ENCODE measurements at places on chromosomes 12 and 14. TPM values are rescaled to one million over a fixed set of nuclear protein-coding genes. Genes with fewer than 3 reads are reported as not detected.

KCNH3 gene
- 0.64 TPM for total RNA-seq

DNA sequence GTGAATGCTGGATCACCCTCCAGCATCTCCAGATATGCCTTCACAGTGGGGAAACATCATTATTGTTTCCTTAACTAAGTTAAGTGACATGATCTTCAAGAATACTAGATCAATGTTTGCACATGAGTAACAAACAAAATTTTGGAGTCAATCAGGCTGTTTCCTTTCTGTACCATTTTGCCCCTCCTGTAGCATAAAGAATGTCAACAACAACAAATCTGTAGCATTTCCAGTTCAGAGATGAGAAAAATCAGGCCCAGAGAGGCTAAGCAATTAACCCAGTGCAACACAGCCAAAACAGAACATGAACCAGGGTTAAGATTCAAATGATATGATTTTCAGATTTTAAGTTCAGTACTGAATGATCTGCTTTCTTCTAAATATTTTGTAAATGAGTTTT lies 31.7 kb downstream of the SRRM4 start:
- DNase-seq, result no peak
- H3K27me3 ChIP-seq, result no peaks in the 10 kb centered on the region
- no peaks in the 10 kb centered on the region for H3K36me3 ChIP-seq
- H3K4me3 ChIP-seq, result no peak overlapping the region
- no peaks in the 10 kb centered on the region for H3K4me1 ChIP-seq

GRCh38 chr14:79570648-79571047 lies 640.7 kb downstream of the DIO2 start:
- no peak overlapping the region for H3K4me3 ChIP-seq
- no peaks in the 10 kb centered on the region for H3K4me1 ChIP-seq
- no peaks in the 10 kb centered on the region for H3K36me3 ChIP-seq
- no peak overlapping the region for H3K27ac ChIP-seq
- DNase-seq, result no peak

- H3K36me3 ChIP-seq, result no peaks in the 10 kb centered on the region
- H3K27ac ChIP-seq, result no peak overlapping the region
- no peak for DNase-seq
- no peak overlapping the region for H3K4me3 ChIP-seq
- H3K27me3 ChIP-seq, result no peaks in the 10 kb centered on the region
Measured at GRCh38 chr12:105426766-105427165, 96.3 kb downstream of the C12orf75 start.

MFAP5 gene
- total RNA-seq, result not detected

- H3K4me3 ChIP-seq, result no peak overlapping the region
- no peak for DNase-seq
- no peak overlapping the region for H3K27ac ChIP-seq
- H3K27me3 ChIP-seq, result no peaks in the 10 kb centered on the region
Measured at GRCh38 chr12:113903381-113903863, 62.7 kb downstream of the RBM19 start.

CACNA1C gene
- 0.03 TPM for total RNA-seq

GRCh38 chr12:79238246-79238645 lies 373.7 kb downstream of the SYT1 start:
- no peaks in the 10 kb centered on the region for H3K36me3 ChIP-seq
- H3K27ac ChIP-seq, result no peak overlapping the region
- no peak overlapping the region for H3K4me3 ChIP-seq
- DNase-seq, result no peak

- H3K4me3 ChIP-seq, result peak within 1 kb of the TSS; percentile 98
- peaks cover 8% of the 10 kb centered on the region for H3K4me1 ChIP-seq
- H3K36me3 ChIP-seq, result peaks cover 5% of the 10 kb centered on the region
- DNase-seq, result peak; percentile 58
- H3K27me3 ChIP-seq, result no peaks in the 10 kb centered on the region
Measured at GRCh38 chr12:401235-402028, at the start of gene CCDC77. TSS of gene CCDC77 (plus strand) at chr12:401644. CDS start at chr12:409384, 7,740 bp downstream.

GRCh38 chr12:109900752-109901580 lies 892 bp downstream of the TCHP start:
- peaks cover 2% of the 10 kb centered on the region for H3K36me3 ChIP-seq
- H3K4me1 ChIP-seq, result peaks cover 18% of the 10 kb centered on the region
- H3K27me3 ChIP-seq, result no peaks in the 10 kb centered on the region
- DNase-seq, result no peak

DNA sequence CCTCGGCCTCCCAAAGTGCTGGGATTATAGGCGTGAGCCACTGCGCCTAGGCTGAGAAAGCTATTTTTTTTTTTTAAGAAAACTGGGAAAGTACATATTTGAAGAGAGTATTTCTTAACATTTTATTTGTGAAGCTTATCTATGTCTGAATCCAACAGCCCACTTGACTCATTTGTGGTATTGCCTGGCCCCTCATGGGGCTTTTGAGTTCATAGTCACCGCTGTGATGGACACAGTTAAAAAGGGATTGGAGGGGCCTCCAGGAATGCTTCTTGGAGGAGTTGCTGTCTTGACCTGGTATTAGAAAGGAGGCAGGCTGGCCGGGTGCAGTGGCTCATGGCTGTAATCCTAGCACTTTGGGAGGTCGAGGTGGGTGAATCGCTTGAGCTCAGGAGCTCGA lies 26.5 kb downstream of the BCL7A start:
- no peaks in the 10 kb centered on the region for H3K27me3 ChIP-seq
- H3K27ac ChIP-seq, result no peak overlapping the region
- H3K4me3 ChIP-seq, result no peak overlapping the region
- H3K4me1 ChIP-seq, result no peaks in the 10 kb centered on the region
- no peaks in the 10 kb centered on the region for H3K36me3 ChIP-seq
- DNase-seq, result no peak

DNA sequence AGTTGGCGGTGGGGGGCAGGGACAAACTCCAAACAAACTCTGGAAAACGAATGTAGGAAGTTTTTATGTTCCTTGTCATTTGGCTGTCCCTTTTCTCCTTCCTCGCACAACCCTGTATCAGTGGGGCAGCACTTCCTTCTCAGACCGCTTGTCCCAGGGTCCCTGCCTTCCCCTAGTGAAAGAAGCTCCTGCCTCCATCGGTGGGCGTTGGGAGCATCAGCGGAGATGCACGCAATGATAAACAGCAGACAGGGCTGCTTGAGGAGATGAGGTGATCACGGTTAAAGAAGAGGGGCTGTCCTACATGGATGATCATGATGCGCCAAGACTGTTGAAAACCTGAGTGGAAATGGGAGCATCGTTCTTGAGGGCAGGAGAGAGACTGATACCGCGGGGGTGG lies 620 bp downstream of the C1S start:
- H3K27ac ChIP-seq, result no peak overlapping the region
- no peak for DNase-seq
- H3K4me3 ChIP-seq, result no peak overlapping the region
- H3K4me1 ChIP-seq, result no peaks in the 10 kb centered on the region
- no peaks in the 10 kb centered on the region for H3K27me3 ChIP-seq
- no peaks in the 10 kb centered on the region for H3K36me3 ChIP-seq

GRCh38 chr14:81211844-81212243 lies 8.9 kb downstream of the GTF2A1 start:
- DNase-seq, result no peak
- no peak overlapping the region for H3K27ac ChIP-seq
- H3K4me1 ChIP-seq, result no peaks in the 10 kb centered on the region
- no peak overlapping the region for H3K4me3 ChIP-seq

CD69 gene
- 0.98 TPM for total RNA-seq

KRT5 gene
- not detected for total RNA-seq

GRCh38 chr12:80717856-80718255 lies 1.1 kb downstream of the MYF5 start:
- DNase-seq, result no peak
- H3K4me1 ChIP-seq, result no peaks in the 10 kb centered on the region
- no peak overlapping the region for H3K27ac ChIP-seq
- no peaks in the 10 kb centered on the region for H3K36me3 ChIP-seq
- no peak overlapping the region for H3K4me3 ChIP-seq

GRCh38 chr14:64467566-64467965 lies 2.3 kb downstream of the AKAP5 start:
- no peaks in the 10 kb centered on the region for H3K27me3 ChIP-seq
- no peak overlapping the region for H3K4me3 ChIP-seq
- H3K4me1 ChIP-seq, result peaks cover 2% of the 10 kb centered on the region
- H3K27ac ChIP-seq, result no peak overlapping the region
- no peak for DNase-seq

- H3K36me3 ChIP-seq, result no peaks in the 10 kb centered on the region
- no peak for DNase-seq
- no peak overlapping the region for H3K4me3 ChIP-seq
- no peaks in the 10 kb centered on the region for H3K4me1 ChIP-seq
- no peak overlapping the region for H3K27ac ChIP-seq
Measured at GRCh38 chr12:51677284-51677968, 86.4 kb downstream of the SCN8A start.

CIT gene
- total RNA-seq, result 67.9 TPM

GRCh38 chr12:95277139-95277538 lies 59.5 kb downstream of the VEZT start:
- no peak overlapping the region for H3K27ac ChIP-seq
- no peaks in the 10 kb centered on the region for H3K4me1 ChIP-seq
- no peak overlapping the region for H3K4me3 ChIP-seq
- no peak for DNase-seq

DNA sequence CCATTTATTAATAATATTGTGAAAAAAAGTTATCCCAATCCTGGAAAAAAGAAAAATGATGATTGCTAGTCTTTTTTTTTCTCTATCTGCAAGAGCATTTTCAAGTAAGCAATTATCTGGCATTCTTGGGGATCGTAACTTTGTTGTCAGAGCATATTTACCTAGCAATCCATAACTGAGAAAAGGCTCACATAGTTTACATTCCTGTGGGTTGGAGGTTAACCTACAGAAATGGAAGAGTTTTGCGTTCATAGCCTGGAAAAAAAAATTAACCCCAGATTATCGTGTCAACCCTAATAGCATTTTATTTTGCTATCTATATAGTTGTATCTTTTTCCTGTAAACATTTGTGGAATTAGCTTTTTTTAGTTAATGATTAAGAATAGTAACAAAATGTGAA lies 292.3 kb downstream of the DAD1 start:
- H3K36me3 ChIP-seq, result no peaks in the 10 kb centered on the region
- no peak overlapping the region for H3K4me3 ChIP-seq
- no peak for DNase-seq
- H3K27me3 ChIP-seq, result peaks cover 2% of the 10 kb centered on the region
- peaks cover 6% of the 10 kb centered on the region for H3K4me1 ChIP-seq
- no peak overlapping the region for H3K27ac ChIP-seq

GZMB gene
- 1.2 TPM for total RNA-seq

- no peak overlapping the region for H3K4me3 ChIP-seq
- H3K36me3 ChIP-seq, result no peaks in the 10 kb centered on the region
- no peak overlapping the region for H3K27ac ChIP-seq
- H3K27me3 ChIP-seq, result no peaks in the 10 kb centered on the region
- no peak for DNase-seq
Measured at GRCh38 chr12:30692470-30692869, 3.2 kb downstream of the IPO8 start.

KCNA5 gene
- total RNA-seq, result not detected

OTX2 gene
- not detected for total RNA-seq

GRCh38 chr12:61757831-61758505 lies 502.2 kb upstream of the USP15 start:
- no peak for DNase-seq
- no peaks in the 10 kb centered on the region for H3K36me3 ChIP-seq
- H3K4me1 ChIP-seq, result no peaks in the 10 kb centered on the region
- no peak overlapping the region for H3K4me3 ChIP-seq
- no peak overlapping the region for H3K27ac ChIP-seq

- no peaks in the 10 kb centered on the region for H3K36me3 ChIP-seq
- no peaks in the 10 kb centered on the region for H3K27me3 ChIP-seq
- H3K27ac ChIP-seq, result no peak overlapping the region
- no peak overlapping the region for H3K4me3 ChIP-seq
Measured at GRCh38 chr14:103545915-103546651, 16.4 kb downstream of the BAG5 start.

DNA sequence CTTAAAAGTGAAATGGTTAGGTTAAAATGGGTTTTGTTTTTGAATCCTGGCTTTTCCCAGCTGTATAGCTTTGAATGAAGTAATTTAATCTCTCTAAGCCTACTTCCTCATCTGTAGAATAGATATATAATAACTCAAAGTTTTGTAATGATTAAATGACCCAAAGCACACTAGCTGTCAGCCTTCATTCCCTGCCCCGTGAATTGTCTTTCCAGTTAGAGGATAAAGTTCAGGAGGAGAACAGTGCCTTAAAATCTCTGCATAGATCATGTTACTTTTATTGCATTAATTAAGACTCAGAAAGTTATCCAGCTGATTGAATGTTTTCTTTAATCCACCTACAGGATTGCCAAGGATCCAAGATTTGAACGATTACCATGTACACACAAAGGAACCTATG lies 19.4 kb downstream of the FCF1 start:
- H3K36me3 ChIP-seq, result peaks cover 13% of the 10 kb centered on the region
- DNase-seq, result no peak
- H3K27ac ChIP-seq, result no peak overlapping the region
- H3K4me1 ChIP-seq, result no peaks in the 10 kb centered on the region
- H3K4me3 ChIP-seq, result no peak overlapping the region

- no peaks in the 10 kb centered on the region for H3K4me1 ChIP-seq
- no peaks in the 10 kb centered on the region for H3K36me3 ChIP-seq
- no peak for DNase-seq
- no peaks in the 10 kb centered on the region for H3K27me3 ChIP-seq
Measured at GRCh38 chr12:128025589-128026245, 241.3 kb upstream of the TMEM132C start.

BICDL1 gene
- total RNA-seq, result 22.2 TPM

C3AR1 gene
- not detected for total RNA-seq

MYO1H gene
- total RNA-seq, result not detected

DNA sequence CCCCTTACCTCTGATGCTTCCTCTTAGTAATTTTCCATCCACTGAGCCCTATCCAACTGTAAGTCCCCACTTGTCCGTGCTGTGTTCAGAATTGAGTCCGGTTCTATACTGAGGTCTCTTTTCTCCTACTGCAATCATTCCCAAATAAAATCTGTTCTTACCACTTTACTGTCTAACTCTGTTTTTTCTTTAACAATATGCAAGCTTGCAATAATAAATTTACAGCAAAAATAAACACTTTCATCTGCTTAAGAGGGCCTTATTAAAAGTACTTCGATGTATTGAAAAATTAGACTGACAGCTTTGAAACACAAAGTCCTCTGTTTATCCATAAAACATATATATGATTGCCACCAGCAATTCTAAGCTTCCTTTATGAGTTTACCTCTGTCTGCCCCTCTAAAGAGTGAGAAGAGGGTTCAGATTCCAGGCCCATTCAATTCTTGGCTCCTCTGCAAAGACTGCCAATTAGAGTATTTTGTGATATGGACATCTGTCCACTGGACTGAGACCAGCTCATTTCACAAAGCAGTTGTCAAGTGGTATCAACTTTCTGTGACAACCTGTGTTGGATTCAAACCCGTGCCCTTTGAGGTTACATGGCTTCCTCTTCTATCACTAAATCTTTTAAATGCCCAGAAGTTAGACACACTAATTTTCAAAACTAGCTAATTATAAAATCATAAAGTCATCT lies 39.9 kb upstream of the G2E3 start:
- H3K36me3 ChIP-seq, result no peaks in the 10 kb centered on the region
- no peaks in the 10 kb centered on the region for H3K4me1 ChIP-seq
- no peak for DNase-seq
- no peak overlapping the region for H3K27ac ChIP-seq

- no peak overlapping the region for H3K4me3 ChIP-seq
- H3K27ac ChIP-seq, result no peak overlapping the region
- no peaks in the 10 kb centered on the region for H3K36me3 ChIP-seq
- H3K4me1 ChIP-seq, result no peaks in the 10 kb centered on the region
- H3K27me3 ChIP-seq, result no peaks in the 10 kb centered on the region
Measured at GRCh38 chr12:105987685-105988035, 151.1 kb downstream of the NUAK1 start.

MGP gene
- total RNA-seq, result 0.72 TPM

- H3K4me3 ChIP-seq, result no peak overlapping the region
- H3K27ac ChIP-seq, result no peak overlapping the region
- no peaks in the 10 kb centered on the region for H3K27me3 ChIP-seq
- no peaks in the 10 kb centered on the region for H3K36me3 ChIP-seq
Measured at GRCh38 chr12:127241072-127241817, 1025.7 kb upstream of the TMEM132C start.

GUCY2C gene
- 0.13 TPM for total RNA-seq

HCAR1 gene
- 0.31 TPM for total RNA-seq

IFNG-AS1 gene
- total RNA-seq, result not detected

All from Panc1 (cell line).